Left ventricle myocardium inferior (tissue), 1 donor: ENCODE measurements at places on chromosomes 2 and 18.
A peak's percentile ranks its signal among the peaks of the same experiment; 100 is the strongest.

DNA sequence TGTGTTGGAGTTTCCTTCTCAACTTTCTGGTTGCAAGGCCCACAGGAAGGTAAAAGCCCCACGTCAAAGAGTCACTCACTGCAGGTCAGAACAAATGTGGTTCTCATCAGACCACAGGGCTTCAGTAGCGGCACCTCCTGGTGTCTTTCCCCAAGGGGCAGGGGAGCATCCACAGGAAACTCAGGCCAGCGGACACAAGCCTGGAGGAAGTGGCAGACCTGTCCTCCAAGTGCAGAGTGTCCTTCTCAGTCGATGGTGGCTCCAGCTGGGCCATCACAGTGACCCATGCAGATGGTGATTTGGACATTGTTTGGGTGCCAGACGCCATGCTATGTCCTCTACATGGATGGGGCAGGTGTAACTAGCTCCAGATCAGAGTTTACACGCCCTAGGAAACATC lies 84.9 kb downstream of the ACKR3 start:
- DNase-seq, result no peak

DNA sequence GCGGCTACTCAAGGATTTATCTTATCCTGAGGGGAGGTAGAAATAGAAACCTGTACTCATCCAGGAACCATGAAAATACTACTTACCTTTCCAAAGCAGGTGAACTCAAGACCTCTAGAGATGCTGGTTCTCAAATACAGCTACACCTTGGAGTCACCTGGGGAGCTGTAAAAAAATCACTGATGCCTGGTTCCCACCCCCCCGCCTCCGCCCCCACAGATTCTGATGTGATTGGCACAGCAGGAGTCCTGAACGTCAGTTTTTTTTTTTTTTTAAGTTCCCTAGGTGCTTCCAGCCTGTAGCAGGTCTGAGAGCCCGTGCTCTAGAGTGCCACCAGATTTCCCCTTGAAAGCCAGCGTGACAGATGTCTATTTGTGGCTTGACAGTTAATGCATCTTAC lies 113.6 kb downstream of the MRO start:
- DNase-seq, result no peak

DNA sequence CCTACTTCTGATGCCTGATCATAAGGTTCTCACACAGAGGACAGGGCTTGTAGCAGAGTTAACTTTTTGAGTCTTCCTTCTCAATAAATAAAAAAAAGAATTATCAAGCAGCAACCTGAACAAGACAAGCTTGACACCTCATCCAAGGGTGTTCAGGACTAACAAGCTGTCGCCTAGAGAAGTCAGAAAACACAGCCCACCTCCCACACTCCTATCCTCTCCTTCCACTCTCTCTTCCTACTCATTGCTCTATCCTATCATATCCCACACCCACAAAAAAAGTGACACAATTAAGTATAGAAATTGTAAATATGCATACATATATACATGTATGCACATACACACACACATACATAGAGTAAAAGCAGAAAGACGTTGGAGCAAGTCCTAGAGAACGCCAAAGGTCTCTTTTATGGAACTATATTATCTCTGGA lies 5.4 kb downstream of the NBAS start:
- no peak for DNase-seq

DNA sequence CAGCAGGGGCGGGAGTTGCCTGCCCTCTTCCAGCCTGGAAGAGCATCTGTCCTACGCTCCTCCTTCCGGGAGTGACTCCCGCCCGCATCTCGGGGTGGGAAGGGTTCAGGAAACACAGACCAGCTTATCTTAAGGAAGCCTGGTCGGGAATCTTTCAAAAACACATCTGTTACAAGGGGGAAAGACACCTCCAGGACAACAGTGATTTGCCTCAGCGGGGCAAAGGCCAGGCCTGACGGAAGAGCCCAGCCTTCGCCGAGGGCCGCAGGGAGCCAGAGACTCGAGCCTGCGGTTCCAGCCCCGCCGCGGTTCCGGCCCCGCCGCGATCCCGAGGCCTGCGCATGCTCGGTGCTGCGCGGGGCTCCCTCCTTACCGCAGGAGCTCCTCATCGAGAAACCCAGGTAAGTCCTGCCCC lies 38.1 kb upstream of the TGIF1 start:
- DNase-seq, result peak; percentile 34

GRCh38 chr18:45874491-45875184 lies 49.2 kb downstream of the SIGLEC15 start:
- DNase-seq, result no peak

DNA sequence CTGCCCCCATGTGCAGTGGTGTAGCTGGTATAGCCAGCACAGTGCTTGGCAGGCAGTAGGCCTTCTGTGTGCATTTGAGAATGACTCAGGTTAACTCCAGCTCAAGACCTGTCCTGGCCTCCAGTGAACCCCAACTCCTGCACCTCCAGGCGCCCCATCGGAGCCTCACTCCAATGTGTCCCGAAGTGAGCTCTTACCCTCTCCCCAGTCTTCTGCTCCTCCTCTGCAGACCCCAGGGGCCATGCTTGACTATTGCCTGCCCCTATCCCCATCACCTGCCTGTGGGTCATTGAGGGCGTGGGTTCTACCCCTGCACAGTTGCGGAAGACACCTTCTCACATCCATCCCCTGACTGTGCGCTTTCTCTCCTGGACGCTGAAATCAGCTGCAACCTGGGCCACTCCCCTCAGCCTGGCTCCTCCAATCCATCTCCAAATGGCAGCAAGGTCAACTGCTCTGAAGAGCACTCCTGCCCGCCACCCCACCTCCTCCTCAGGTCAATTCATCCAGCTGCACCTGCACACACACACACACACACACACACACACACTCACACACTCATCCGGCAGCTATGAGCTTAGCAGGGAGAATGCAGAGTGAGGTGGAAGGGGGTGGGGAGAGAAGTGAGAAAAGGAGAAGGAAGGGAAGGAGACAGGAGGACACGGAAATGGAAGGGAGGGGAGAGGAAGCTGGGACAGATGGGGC lies 130.3 kb upstream of the GLI2 start:
- peak; percentile 7 for DNase-seq

GRCh38 chr2:73984922-73985307 lies 205 bp downstream of the TET3 start:
- peak; percentile 58 for DNase-seq

DNA sequence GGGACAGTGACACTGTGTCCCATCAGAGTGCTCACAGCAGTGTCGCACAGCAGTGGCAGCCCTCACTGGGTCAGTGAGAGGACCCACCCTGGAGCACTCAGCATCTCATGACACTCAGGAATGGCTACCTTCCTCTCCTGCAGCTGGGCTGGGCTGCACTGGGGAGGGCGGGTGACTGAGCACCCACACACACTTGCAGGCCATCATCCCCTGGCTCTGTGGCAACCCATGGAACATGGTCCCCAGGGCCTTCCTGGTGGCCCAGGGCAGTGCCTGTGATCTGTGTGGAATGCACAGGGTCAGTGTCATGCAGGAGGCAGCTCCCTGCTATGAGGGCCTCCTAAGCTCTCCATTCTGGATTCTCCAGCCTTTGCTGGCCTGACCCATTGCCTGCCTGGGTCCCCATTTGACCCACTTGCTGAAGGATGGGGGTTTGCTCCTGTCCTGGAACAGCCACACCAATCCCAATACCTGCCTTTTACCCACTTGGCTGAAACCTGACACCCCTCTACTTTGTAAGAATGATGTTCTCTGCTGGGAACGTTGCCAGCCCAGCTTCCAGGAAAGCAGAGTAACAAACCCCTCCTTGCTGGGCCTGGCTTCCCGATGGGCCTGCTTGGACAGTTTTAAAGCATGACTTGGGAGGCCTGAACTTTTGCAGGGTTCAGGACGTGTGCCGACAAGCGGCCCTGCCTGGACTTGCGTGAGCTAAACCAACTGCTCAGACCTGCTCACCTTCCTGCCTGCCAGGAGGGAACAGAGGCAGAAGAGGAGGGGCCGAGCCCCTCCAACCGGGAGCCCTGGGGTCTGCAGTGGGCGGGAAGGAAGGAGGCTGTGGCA lies 13.7 kb downstream of the HS6ST1 start:
- peak; percentile 76 for DNase-seq

DNA sequence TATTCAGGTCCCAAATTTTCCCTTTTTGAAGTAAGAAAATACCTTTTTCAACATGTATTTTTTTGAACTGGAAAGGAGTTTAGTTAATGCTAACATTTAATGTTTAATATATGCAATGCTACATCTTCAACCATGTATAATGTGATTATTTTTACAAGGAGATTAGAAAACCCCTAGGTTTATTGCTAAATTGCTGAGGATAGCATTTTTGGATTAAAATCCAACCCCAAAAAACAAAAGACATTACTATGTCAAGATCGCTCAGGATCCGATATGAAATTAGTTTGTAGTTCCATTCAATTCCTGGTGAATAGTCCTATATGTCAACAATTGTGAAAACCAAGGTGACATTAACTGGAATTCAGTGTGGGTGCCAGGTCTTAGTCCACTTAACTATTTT lies 35.2 kb downstream of the LRP1B start:
- no peak for DNase-seq

GRCh38 chr2:23530206-23530908 lies 145.4 kb downstream of the KLHL29 start:
- no peak for DNase-seq

GRCh38 chr18:12361770-12362378 lies 15.2 kb downstream of the AFG3L2 start:
- DNase-seq, result peak; percentile 75

- DNase-seq, result no peak
These were observed 15.9 kb downstream of the FAM210A start for GRCh38 chr18:13710414-13710831.

- peak; percentile 69 for DNase-seq
These were observed 38.0 kb upstream of the SNED1 start for GRCh38 chr2:240960309-240960970.

DNA sequence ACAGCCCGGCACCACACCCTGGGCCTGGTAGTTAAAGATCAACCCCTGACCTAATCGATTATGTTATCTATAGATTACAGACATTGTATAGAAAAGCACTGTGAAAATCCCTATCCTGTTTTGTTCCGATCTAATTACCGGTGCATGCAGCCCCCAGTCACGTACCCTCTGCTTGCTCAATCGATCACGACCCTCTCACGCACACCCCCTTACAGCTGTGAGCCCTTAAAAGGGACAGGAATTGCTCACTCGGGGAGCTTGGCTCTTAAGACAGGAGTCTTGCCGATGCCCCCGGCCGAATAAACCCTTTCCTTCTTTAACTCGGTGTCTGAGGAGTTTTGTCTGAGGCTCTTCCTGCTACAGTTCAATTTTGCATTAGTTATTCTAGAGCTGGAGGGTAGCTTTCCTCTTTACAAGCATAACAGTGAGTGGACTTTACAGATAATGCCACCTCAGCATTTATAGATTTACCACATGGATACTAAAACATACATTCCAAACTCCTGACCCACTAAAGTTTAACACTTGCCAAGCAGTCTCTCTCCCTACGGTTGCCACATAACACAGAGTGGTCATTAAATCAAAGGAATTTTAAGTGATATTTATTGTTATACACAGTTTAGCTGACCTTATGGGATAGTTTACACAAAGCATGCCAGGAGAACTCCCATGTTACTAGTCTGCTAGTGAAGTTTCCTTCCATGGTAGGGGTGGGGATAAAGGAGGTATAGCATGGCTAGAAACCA lies 101.0 kb downstream of the EVA1A start:
- DNase-seq, result no peak

DNA sequence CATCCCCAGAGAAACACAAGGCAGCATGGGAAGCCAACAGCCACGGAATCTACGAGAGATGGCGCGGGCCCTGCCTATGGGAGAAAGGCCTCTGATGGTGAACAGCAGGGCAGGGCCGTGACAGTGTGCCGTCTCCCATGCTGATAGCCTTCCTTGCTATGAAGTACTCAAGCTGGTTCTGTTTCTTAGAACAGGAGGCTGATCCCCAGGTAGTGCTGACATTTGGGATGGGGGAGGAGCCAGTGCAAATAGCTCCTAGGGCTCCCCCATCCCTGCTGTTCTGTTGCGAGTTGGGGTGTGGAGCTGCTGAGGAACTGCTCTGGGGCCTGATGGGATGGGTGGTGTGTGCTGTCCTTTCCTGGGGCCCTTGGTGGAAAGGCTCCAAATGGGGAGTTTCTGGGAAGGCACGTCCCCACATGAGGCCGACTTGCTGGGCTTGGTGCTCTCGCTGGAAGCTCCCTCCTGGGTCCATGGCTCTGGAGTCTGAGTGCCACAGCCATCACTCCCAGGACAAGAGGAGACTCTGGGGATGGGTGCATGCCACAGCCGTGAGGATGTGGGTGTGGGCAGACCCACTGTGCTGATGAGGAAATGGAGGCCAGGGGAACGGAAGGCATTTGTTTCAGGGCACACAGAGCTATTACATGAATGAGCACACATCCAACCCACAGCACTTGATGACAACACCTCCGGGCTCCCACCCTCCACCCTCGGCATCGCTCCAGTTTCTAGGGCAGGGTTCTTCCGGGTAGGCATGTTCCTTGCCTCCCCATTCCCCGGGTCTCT lies 246.8 kb downstream of the HDAC4 start:
- DNase-seq, result peak; percentile 5

DNA sequence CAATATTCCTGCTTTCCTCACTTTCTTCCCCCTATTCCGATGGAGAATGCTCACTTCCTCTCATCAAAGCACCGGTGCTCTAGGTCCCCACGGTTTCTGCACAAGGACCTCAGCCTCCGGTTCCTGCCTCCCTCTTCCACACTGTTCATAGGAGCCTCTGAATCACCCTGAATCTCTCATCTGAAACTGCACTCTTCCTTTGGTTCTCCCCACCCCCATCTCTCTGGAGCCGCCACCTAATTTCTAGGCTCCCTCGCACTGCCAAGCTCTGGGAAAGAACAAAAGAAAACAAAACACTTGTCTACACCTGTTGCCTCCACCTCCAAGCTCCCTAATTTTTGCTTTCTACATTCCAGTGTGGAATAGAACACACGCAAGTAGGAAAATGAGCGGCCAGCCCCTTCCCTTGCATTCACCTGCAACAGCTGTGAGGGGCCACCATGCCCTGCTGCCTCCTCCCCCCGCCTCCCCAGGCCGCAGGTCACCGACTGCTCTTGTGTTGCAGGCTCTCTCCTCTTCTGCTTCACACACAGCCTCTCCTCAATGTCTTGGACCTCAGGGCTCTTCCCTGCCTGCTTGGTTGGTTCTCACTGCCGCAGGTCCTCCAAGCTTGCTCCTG lies 9.6 kb downstream of the FBXO15 start:
- DNase-seq, result no peak
